ENCODE measurements at places on chromosomes 1 and 21.
A peak's percentile ranks its signal among the peaks of the same experiment; 100 is the strongest.

- no peak for DNase-seq
Observed at GRCh38 chr1:57772580-57773195, 348.8 kb upstream of the DAB1 start.

DNA sequence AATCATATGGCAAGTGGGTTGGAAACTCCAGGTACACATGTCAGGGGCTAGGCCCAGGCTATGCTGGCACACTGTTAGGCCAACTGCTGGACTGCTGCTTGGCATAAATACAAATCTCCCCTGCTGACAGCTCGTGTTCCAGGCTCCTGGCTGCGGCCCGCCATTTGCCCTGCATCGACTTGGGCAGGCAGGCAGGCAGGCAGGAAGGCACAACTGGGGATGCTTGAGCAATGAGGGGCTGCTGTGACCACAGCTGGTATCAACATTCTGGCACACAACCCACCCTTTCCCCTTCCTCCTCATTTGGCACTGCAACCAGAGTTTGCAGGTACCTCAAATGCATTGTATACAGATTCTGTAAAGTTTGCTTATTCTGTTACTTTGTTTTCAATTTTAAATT lies 53.2 kb downstream of the SAMSN1 start:
- DNase-seq, result no peak

GRCh38 chr1:209324901-209325871 lies 258.3 kb upstream of the CAMK1G start:
- no peak for DNase-seq

- no peak for DNase-seq
Observed at GRCh38 chr21:37658121-37658816, 258.0 kb downstream of the KCNJ6 start.

DNA sequence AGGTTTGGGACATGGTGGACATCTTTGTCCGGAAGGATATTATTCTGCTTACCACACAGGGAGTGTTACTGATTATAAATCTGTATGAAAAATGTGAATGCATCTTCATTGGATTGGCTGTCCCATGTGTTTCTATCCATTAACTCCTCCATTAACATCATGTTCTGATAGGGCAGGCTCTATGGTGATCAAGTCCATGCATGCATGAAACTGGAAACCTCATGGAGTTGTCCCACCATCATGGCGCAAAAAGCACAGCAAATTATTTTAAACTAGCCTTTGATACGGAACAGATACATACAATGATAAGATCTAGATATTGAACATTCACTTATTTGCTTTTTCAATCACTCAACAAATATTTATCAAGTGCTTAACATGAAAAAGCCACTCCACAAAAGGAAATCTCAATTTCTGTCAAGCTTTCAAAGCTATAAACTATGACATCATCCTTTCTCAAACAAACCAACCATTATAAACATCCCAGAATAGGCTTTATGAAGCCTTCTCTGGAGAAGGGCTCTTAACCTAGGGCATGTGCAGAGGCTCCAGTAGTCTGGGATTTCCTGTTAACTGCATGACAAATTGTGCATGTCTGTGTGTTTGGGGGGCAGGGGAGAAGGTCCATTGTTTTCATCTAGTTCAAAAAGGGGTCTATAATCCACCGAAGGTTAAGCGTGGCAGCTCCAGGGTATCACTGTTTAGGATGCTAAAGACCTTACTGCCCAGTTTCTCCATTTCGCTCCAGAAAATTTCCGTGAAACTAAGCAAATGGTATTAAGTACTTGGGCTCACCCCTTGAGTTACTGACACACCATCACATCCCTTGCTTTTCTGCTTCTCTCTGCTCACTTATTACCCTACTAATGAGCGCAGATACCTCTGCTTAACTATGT lies 46.1 kb downstream of the ADAMTS1 start:
- no peak for DNase-seq

DNA sequence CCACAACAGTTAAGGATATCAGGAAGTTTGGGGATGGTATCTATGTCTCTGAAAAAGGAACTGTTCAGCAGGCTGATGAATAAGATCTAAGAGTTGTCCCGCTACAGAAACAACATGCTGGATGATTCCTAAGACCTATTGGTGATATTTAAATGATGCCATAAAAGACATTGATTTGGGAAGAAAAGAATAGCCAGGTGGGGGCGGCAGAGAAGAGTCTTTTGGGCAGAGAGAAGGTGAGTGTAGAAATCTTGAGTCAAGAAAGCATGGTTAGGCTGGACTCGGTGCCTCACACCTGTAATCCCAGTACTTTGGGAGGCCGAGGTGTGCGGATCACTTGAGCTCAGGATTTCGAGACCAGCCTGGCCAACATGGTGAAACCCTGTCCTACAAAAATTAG lies 11.8 kb upstream of the TMEM201 start:
- DNase-seq, result no peak

DNA sequence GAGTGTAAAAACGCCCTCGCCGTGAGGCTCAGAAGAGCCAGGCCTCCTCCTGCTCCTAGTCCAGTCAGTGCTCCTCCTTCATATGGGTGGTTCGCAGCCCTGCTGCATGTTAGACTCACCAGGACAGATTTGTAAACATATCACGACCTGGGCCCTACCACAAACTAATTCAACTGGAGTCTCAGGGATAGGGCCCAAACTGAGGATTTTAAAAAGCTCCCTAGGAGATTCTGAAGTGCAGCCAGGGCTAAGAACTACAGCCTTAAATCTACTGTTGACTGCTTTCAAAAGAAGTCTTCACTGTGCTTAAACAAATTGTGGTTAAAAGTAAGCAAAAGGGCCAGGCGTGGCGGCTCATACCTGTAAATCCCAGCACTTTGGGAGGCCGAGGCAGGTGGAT lies 57.0 kb downstream of the CAMTA1 start:
- DNase-seq, result no peak

DNA sequence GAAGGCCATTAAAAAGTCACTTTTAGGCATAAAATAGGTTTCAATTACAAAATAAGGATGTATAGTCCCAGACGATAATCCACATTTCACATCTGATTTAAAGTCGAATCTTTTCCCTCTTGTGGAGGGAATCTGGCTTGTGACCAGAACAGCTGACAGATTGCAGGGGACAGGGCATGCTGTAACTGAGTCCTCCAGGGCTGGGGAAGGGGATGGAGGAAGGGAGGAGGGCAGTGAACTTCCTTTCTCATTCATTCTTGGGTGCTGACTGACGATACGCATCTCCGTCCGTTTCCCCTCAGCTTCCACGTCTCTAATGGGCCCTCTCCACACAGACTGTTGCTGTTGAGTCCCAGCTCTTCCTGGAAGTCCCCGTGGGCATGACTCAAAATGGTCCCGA lies 108.1 kb upstream of the CSF3R start:
- DNase-seq, result no peak

DNA sequence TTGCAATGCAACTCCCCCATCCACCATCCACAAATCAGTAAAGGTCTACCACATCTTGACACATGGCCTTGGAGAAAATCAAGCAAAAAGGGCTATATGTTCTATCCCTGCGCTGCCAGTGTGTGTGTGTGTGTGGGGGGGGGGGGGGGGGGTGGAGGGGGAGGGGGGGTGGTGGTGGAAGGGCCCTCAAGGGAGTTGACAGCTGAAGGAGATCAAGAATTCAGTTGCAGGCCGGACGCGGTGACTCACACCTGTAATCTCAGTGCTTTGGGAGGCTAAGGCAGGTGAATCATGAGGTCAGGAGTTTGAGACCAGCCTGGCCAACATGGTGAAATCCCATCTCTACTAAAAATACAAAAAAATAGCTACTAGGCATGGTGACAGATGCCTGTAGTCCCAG lies 37.6 kb upstream of the CLIC4 start:
- no peak for DNase-seq

DNA sequence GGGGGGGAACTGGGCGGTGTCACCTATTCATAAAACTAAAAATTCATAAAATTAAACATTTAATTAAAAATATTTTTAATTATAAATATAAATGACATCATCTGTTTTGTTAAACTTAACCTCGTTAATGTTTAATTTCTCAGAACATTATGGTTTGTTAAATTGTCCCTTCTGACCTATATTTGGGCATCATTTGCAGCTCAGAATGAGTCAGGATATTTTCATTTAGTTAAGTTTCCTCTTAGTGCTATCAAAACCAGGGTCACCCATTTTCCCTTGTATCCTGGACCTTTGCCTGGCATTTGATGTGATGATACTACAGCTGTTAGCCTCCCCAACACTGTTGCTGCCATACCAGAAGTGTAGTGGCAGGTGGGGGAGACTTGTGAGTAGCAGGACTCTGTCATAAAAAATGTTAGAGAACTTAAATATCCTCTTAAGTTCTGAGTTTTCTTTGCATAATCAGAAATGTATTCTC lies 30.3 kb downstream of the TSNAX start:
- DNase-seq, result no peak

- no peak for DNase-seq
Observed at GRCh38 chr1:36607263-36607651, 124.5 kb upstream of the CSF3R start.

- DNase-seq, result no peak
Observed at GRCh38 chr1:30762152-30762929, 4.8 kb upstream of the LAPTM5 start.

- peak; percentile 79 for DNase-seq
Observed at GRCh38 chr1:32972814-32973428, 8.3 kb upstream of the RNF19B start.

DNA sequence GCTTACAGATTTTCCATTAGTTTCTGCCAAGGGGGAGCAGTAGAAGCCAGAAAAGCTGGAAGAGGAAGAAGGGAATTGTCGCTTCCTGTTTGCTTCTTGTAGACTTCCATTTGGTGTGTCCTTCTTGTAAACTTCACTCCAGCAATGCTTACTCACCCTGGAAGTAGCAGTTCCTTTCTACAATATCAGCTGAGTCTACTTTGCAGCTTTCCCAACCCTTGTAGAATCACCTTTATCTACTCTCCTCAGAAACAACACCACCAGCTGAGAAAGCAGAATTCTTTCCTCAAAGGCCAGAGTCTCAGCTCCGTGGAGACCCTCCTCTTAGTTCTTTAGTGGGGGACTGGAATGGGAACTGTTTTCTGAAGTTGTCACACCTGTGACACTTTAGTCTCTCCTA lies 1136.7 kb upstream of the TMPRSS15 start:
- DNase-seq, result no peak

DNA sequence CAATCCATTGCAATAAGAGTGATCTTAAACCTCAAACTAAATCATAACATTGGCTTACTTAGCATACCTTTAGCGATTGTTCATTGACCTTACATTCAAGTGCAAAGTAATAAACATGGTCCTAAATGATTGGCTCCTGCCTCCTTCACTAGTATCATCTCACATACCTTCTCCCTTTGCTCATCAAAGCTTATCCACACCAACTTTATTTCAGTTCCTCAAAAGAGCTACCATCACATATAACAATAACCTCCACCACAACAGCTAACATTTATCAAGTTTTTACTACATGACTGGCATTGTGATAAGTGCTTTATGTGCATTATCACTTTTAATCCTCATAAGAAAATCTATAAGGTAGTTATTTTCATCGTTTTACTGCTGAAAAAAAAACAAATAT lies 198.8 kb downstream of the COL24A1 start:
- no peak for DNase-seq

DNA sequence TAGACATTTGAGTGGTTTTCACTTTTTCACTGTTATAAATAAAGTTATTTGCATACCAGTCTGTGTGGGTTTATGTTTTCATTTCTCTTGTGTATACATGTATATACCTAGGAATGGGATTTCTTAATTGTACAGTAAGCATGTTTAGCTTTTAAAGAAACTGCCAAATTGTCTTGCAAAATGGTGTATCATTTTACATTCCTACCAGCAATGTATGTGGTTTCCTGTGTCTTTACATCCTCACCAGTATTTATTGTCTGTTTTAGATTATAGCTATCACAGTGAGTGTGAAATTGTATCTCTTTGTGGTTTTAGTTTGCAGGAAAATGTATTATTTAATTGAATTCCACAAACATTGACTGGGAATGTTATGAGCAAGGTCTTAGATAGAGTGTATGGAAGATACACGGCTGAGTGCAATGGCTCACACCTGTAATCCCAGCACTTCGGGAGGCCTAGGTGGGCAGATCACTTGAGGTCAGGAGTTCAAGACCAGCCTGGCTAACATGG lies 57.3 kb downstream of the MACF1 start:
- no peak for DNase-seq

GRCh38 chr1:14435368-14436023 lies 163.0 kb upstream of the KAZN start:
- DNase-seq, result no peak

DNA sequence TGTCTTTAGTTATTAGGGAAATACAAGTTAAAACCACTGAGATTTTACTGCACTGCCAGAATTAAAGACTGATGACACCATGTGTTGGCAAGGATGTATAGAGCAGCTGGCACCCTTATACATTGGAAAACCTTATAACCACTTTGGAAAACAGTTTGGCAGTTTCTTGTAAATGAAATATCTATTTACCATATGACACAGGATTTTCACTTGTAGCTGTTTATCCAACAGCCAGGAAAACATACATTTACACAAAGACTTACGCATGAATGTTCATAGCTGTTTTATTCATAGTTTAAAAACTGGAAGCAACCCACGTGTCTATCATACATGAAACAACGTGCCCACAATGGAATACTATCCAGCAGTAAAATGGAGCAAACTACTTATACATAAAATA lies 45.3 kb downstream of the PRRC2C start:
- DNase-seq, result no peak

- DNase-seq, result no peak
Observed at GRCh38 chr21:45308194-45309068, 20.7 kb upstream of the POFUT2 start.

GRCh38 chr21:45056296-45056904 lies 18.0 kb upstream of the ADARB1 start:
- no peak for DNase-seq

DNA sequence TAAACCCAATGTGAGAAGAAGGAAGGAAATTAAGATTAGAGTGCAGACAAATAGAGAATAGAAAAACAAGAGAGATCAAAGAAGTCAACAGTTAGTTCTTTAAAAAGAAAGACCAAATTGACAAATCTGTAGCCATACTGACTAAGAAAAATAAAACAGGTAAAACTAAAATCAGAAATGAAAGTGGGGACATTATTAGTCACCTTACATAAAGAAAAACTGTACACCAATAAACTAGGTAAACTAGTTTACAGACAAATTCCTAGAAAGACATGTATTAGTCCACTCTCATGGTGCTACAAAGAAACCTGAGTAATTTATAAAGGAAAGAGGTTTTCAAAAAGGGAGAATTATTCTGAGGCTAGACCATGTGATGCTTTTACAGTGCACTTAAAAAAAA lies 22.3 kb downstream of the BLZF1 start:
- no peak for DNase-seq
